Hair follicular keratinocyte (primary cell): ENCODE measurements at places on chromosomes 6 and 20. TPM values are rescaled to one million over a fixed set of nuclear protein-coding genes. Genes with fewer than 3 reads are reported as not detected.

Gene KCNS1
- total RNA-seq, result 0.91 and 1.7 TPM in 2 replicates

Gene ENPP5
- 1.2 and 1.5 TPM in 2 replicates for total RNA-seq

Gene PI16
- not detected in 2 replicates for total RNA-seq

Gene RPS6KA2
- total RNA-seq, result 49.3 and 94.4 TPM in 2 replicates

Gene UTRN
- 26.4 and 41.4 TPM in 2 replicates for total RNA-seq

Gene GNAS-AS1
- total RNA-seq, result 0.62 and 1.6 TPM in 2 replicates

Gene TAPBP
- total RNA-seq, result 69.7 and 136 TPM in 2 replicates

Gene SCUBE3
- total RNA-seq, result not detected in 2 replicates

Gene SGK2
- not detected in 2 replicates for total RNA-seq

Gene HLA-DQA1
- total RNA-seq, result not detected in 2 replicates

Gene THBS2
- 177 and 216 TPM in 2 replicates for total RNA-seq

Gene PLTP
- 123 and 157 TPM in 2 replicates for total RNA-seq

Gene RNF182
- not detected in 2 replicates for total RNA-seq

Gene HCK
- total RNA-seq, result not detected in 2 replicates

Gene SRMS
- total RNA-seq, result 0.39 TPM in 1 of 2 replicates, not detected in the other

Gene PRDM1
- 2.7 and 10.5 TPM in 2 replicates for total RNA-seq

Gene DDO
- total RNA-seq, result 0.04 and 0.23 TPM in 2 replicates

Gene KCNB1
- not detected in 2 replicates for total RNA-seq

Gene ADA
- total RNA-seq, result 40.7 and 49.4 TPM in 2 replicates

Gene LY6G6D
- not detected in 2 replicates for total RNA-seq

Gene GJA10
- not detected in 2 replicates for total RNA-seq

Gene AGER
- total RNA-seq, result 1.3 and 1.8 TPM in 2 replicates

Gene UNC5CL
- total RNA-seq, result 0.27 and 0.62 TPM in 2 replicates

Gene PAK1IP1
- total RNA-seq, result 19.4 and 27.5 TPM in 2 replicates

Gene GINS1
- 7.1 and 21.3 TPM in 2 replicates for total RNA-seq

Gene DNMT3B
- 4.7 and 5.0 TPM in 2 replicates for total RNA-seq

Gene CLDN20
- not detected in 2 replicates for total RNA-seq

Gene HLA-DMB
- total RNA-seq, result not detected in 2 replicates

Gene C4B
- total RNA-seq, result 1.2 and 2.4 TPM in 2 replicates

Gene RMND1
- 28.4 and 41.6 TPM in 2 replicates for total RNA-seq

Gene RRAGD
- 0.04 and 1.2 TPM in 2 replicates for total RNA-seq

Gene EPPIN
- total RNA-seq, result not detected in 2 replicates

Gene SOBP
- total RNA-seq, result 0.19 TPM in 1 of 2 replicates, not detected in the other

Gene ARFRP1
- 37.6 and 39.0 TPM in 2 replicates for total RNA-seq

Gene CUL7
- total RNA-seq, result 11.2 and 20.9 TPM in 2 replicates

Gene CSE1L
- 92.0 and 186 TPM in 2 replicates for total RNA-seq

Gene PROKR2
- total RNA-seq, result not detected in 2 replicates

Gene GSTA2
- not detected in 2 replicates for total RNA-seq

Gene LCA5
- 1.3 and 1.9 TPM in 2 replicates for total RNA-seq

Gene PBOV1
- not detected in 2 replicates for total RNA-seq

Gene SDHAF4
- 8.8 and 12.9 TPM in 2 replicates for total RNA-seq

Gene C4A
- 1.7 and 3.4 TPM in 2 replicates for total RNA-seq

Gene LPA
- not detected in 2 replicates for total RNA-seq

Gene LRRC1
- total RNA-seq, result 15.8 and 16.6 TPM in 2 replicates

Gene AKAP12
- 3.2 and 10.9 TPM in 2 replicates for total RNA-seq

Gene BPIFB1
- not detected in 2 replicates for total RNA-seq

Gene TSPO2
- total RNA-seq, result not detected in 2 replicates
